ENCODE measurements at places on chromosomes 4 and X. TPM values are rescaled to one million over a fixed set of nuclear protein-coding genes. Genes with fewer than 3 reads are reported as not detected.

DNA sequence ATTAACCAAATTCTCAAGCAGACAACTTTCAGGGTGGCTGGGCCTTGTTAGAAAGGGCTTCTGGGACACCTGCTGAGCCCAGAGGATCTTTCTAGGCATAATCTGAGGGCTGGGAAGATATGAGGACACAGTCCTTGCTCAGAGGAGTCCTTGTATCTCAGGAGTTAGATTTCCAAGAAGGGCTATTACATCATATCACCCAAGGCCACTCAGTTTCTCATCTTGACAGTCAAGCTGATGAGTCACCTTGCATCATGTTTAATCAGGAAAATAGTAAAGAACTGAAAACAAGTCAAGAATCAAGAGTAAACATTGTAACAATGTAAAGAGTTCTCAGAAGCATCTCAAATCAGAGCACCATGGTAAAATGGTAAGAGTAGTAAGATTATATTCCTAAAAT is 4.0 kb downstream of the PCYT1B start:
- DNase-seq, result no peak

DNA sequence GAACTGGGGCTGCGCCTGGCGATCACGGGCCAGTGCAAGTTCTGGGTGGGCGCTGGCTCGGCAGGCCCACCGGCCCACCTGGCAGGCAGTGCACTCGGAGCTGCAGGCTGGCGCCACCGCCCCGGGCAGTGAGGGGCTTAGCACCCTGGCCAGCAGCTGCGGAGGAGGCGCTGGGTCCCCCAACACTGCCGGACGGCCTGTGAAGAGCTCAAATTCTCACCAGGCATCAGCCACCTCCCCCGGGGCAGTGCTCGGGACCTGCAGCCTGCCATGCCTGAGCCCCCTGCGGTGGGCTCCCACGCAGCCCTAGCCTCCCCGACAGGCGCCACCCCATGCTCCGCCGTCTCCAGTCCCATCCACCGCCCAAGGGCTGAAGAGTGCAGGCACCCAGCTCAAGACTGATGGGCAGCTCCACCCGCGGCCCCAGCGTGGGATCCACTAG is 7.1 kb upstream of the ZNF330 start:
- DNase-seq, result no peak

GRCh38 chr4:15513545-15513944 is 43.9 kb downstream of the CC2D2A start:
- DNase-seq, result no peak

- no peak for DNase-seq
Observed at GRCh38 chr4:151753056-151753455, 7.8 kb downstream of the GATB start.

- no peak for DNase-seq
Observed at GRCh38 chr4:105598787-105599186, 46.4 kb downstream of the ARHGEF38 start.

DNA sequence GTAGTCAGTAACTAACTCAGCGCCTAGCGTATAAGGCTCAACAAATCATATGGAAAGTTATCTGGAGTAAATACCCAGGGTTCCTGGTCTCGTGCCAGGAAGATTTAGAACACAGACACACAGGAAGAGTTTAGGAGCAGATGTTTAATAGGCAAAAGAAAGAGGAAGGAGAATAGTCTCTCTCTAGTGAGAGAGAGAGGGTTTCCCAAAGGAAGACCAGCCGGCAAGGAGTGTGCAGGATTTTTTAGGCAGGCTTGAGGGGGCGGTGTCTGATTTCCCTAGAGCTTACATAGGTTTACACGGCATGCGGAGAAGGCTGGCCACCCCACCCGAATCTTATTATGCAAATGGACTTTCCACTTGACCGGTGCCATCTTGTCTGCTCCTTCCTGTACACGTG is 284.0 kb upstream of the FRG1 start:
- DNase-seq, result no peak

DNA sequence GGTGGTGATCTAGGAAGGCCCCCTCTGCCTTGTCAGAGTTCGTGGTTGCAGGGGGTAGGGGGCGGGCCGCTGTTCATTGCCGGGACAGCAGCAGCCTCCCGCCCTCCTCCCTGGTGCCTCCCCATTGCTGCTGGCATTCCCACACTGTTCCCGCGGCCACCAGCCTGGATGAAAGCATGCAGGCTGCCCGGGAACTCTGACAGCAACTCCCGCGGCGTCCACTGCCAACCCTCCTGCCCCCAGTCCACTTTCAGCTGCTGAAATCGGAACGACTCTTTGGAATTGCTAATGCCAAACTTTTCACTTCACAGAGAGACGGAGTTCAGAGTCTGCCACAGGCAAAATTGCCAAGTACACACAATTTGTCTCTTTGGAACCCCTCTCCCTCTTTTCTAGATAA is 121.9 kb downstream of the BEND2 start:
- DNase-seq, result no peak

- DNase-seq, result no peak
Observed at GRCh38 chr4:7978907-7979651, 39.4 kb upstream of the AFAP1 start.

- no peak for DNase-seq
Observed at GRCh38 chr4:177283167-177283566, 26.5 kb upstream of the NEIL3 start.

GRCh38 chrX:124530803-124531202 is 184.4 kb downstream of the SH2D1A start:
- no peak for DNase-seq

DNA sequence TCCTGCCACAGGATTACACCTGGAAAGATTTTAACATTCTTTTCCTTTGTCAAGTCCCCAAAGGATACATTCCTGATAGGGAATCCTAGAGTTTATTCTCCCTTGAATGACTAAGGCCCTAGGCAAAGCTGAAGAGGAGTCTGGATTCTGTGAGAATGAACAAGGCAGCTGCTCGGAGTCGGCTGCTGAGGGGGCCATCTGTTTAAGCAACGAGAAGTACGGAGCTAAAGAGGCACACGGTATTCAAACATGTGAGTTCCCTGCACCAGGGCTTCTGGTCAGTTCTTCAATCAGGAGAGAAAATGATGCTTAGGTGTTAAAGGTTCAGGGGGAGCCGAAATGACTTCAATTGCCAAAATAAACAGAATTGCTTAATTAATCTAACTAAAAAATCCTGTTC is 97.6 kb downstream of the MGST2 start:
- DNase-seq, result no peak

DNA sequence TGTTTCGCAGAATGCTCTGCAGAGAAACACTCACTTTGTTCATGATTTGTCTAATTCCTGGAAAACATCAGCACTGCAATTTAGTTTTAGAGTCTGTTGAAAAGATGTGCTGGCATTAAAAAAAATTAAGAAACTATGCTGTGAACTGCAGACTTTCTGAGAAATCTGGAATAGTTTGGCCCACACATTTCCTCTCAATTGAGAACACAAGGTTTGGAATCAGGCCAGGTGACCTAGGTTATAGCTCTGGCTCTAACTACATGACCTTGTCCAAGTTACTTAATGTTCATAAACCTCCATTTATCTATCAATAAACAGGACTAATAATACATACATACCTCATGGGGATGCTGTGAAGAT is 61.4 kb upstream of the ENPEP start:
- DNase-seq, result no peak

DNA sequence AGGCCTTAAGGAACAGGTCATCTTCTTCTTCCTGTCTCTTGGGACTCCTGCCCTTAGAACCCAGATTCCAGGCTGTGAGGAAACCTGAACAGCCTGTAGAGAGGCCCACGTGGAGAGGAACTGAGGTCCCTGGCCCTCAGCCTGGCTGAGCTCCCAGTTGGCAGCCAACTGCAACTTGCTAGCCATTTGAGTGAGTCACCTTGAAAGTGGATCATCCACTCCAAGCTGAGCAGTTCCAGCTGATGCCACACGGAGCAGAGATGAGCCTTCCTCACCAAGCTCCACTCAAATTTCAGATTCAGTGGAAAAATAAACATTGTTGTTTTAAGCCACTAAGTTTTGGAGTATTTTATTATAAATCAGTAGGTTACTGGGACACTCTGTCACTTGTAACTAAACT is 392.5 kb downstream of the BCOR start:
- no peak for DNase-seq

DNA sequence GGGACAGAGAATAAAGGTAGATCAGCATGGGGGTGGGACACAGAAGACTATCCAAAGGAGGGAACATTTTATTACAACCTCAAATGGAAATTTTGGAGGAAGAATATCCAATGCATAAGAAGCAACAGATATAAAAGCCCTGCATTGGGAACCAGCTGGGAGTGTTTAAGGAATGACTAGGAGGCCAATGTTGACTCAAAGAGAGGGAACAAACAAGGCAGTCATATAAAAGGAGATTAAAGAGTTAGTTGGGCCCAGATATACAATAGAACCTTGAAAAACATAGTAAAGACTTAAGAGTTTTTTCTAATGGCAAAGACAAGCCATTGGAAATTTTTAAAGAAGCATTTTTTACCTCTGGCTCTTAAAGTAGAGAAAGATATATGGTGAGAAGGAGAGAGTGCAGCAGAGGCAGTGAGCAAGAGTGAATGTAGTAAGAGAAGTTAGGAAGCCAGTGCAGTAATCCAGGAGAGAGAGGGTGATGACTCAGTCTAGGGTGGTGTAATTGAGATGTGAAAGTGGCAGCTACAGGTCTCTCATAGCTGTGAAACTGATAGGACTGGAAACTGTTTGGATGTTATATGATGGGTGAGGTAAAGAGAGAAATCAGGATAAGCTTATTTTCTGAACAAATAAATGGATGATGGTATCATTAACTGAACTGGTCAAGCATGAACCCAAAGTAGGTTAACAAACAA is 182.2 kb upstream of the ATOH1 start:
- DNase-seq, result no peak

- DNase-seq, result no peak
Observed at GRCh38 chr4:88177983-88178625, 19.7 kb upstream of the ABCG2 start.

- DNase-seq, result no peak
Observed at GRCh38 chrX:17021851-17022604, 75.6 kb downstream of the REPS2 start.

- no peak for DNase-seq
Observed at GRCh38 chrX:31555506-31555905, 483.7 kb upstream of the FTHL17 start.

GRCh38 chrX:9131066-9131465 is 97.1 kb upstream of the FAM9B start:
- DNase-seq, result no peak

- DNase-seq, result no peak
Observed at GRCh38 chr4:104451573-104451972, 43.1 kb downstream of the CXXC4 start.

DNA sequence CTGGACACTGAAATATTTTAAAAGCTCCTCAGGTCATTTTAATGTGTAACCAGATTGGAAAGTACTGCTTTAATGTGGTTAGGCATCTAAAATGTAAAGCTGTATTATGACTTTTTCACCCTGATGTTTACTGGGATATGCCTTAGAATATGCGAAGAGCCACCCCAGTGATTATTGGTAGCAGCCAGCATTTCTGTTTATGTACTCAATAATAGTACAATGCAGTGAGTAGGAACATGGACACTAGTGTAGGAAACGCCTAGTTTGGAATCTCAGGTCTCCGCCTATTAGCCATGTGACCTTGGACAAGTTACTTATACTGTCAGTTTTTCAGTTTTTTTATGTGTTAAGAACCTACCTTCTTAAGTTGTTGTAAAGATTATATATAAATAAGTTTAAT is 446.0 kb upstream of the PITX2 start:
- DNase-seq, result no peak

DNA sequence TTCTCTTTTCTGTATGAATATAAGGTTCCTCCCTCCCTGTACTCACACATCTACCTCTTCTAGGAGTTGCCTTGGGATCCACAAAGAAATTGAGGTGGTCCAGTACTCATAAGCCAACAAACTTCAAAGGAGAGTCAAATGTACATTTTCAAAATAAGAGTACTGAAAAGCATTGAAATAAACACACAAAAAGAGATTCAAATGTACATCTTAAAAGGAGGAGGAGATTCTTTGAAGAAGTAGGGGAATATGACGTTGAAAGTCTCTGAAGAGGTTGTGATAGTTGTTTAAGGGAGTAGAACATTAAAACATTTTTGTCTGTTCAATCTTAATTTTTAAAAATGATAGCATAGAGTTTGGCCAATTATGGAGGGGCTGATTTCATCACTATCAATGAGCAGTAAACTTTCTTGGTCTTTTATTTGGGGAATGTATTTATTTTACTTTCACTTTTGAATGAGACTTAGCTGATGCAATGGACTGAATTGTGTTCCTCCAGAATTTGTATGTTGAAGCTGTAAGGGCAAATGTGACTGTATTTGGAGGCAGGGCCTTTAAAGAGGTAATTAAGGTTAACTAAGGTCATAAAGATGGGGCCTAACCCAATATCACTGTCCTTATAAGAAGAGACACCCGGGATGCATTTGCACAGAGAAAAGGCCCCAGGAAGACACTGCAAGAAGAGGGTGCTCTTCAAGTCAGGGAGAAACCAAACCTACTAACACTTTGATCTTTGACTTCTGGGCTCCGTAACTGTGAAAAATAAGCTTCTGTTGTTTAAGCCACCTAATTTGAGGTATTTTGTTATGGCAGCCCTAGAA is 226.3 kb upstream of the PGRMC2 start:
- peak; percentile 1 for DNase-seq

DNA sequence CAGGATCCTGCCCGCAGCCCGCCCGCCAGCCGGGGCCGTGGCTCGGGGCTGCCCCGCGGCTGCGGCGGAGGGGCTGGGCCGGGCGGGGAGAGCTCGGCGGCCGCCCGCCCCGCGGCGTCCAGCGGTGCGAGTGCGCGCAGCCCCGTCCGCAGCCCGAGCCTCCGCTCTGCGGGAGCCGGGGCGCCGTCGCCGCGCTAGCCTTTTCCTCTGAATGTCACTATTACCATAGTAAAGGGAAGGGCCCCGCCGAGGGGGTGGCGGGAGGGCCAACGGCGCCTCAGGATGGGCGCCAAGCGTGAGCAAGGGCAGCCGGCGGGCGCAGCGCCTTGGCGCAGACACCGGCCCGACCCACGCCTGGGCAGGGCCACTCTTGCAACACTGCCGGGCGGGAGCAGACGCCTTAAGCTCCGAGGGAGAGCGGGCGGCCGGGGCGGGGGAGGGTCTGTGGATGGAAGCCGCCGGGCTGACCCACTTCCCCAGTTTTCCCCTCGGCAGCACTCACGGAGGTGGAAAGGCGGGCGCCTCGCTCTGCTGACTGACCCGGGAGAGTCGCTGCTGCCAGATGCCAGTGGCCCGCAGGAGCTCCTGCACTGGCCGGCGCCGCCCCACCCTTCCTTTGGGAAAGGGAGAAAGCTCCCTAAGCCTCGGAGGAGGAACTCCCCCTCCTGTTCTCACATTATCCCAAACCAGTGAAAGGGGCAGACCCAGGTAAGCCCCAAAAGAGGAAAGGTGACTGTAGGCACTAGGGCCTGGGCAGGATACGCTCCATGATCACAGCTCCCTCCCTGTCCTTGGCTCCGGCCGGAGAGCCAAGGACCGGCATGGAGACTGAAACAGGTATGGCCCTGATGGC is 329.4 kb downstream of the HNRNPD start:
- no peak for DNase-seq

Gene ART3
- polyA plus RNA-seq, result not detected

Gene AFF1
- polyA plus RNA-seq, result 10.1 TPM

Gene HTN3
- not detected for polyA plus RNA-seq

Gene FTSJ1
- 85.0 TPM for polyA plus RNA-seq

Gene SLC4A4
- 4.4 TPM for polyA plus RNA-seq

Gene CPE
- not detected for polyA plus RNA-seq

Gene WAS
- polyA plus RNA-seq, result 15.2 TPM

Gene RHOXF2B
- polyA plus RNA-seq, result not detected
